Right hindlimb (tissue), 1 donor: ENCODE measurements at places on chromosomes 16 and 17.

GRCh38 chr17:79220201-79220712, 145.6 kb downstream of the ENGASE start:
- no peak for DNase-seq

GRCh38 chr16:50705436-50706110, 12.2 kb downstream of the NOD2 start:
- no peak for DNase-seq

- DNase-seq: no peak
Measured at GRCh38 chr16:31470615-31471014, 1.3 kb upstream of the TGFB1I1 start.

GRCh38 chr17:20200016-20200795, 191.0 kb downstream of the SPECC1 start:
- DNase-seq: no peak

GRCh38 chr17:622356-622755, 92.3 kb downstream of the VPS53 start:
- DNase-seq: no peak

DNA sequence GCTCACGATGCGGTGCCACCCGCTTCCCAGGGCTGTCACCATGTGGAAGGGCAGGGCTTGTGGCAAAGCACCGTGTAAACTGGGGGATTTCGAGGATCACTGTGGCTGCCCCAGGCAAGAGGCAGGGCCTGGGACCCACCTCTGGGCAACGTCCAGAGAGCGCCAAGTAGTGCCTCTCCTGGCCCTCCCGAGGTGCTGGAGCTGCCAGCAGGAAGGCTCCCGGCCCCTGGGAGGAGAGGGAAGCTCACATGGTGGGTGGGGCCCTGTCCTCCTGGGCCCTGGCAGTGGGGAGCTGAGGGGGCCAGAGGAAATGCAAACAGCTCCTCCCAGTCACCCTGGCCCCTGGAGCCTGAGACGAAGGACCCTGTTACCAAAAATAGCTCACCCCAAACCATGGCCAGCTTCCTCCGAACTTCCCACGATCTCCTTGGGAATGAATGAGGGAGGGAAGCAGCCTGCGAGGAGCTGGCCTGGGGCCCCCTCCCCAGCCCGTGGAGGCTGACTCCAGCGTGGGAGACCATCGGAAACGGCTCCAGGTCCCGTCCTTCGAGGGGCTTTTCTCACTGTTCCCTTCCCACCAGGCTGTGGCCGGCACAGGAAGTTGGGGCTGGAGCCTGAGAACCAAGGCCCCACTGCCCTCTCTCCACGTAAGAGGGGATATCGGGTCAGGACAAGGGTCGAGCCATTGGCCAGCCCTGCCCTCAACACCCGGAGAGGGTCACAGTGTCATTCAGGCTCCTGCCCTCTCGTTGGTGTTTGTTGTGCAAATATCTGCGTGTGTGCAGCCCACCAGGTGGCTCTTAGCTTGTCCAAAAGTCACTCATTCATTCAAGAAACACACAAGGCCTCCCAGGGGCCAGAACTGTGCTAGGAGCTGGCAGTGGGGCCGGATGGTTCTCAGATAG, 17.7 kb downstream of the VASN start:
- DNase-seq: peak; percentile 49

GRCh38 chr16:72935896-72936295, 112.0 kb downstream of the ZFHX3 start:
- no peak for DNase-seq

- DNase-seq: no peak
Measured at GRCh38 chr17:81948635-81949378, 1.8 kb upstream of the MYADML2 start.

GRCh38 chr16:47129755-47130435, 13.8 kb downstream of the NETO2 start:
- DNase-seq: no peak

DNA sequence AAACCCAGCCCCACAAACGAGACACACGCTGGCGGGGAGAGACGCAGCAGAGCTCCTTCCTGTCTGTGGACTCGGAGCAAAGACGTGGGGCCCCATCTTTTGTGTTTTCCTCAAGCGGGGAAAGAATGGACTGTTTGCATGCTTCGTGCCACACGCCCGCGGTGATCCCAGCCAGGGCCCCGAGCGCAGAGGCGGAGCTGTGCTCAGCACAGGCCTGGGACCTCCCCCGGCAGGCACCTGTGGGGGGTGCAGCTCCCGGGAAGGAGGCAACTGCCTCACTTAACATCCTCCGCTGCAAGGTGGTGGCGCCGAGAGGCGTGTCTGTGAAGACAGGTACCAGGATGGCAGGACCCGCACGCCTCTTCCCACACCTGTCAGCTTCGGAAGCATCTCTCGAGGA, 19.1 kb downstream of the TRARG1 start:
- no peak for DNase-seq

- no peak for DNase-seq
Measured at GRCh38 chr16:19769239-19769638, 51.2 kb downstream of the IQCK start.

DNA sequence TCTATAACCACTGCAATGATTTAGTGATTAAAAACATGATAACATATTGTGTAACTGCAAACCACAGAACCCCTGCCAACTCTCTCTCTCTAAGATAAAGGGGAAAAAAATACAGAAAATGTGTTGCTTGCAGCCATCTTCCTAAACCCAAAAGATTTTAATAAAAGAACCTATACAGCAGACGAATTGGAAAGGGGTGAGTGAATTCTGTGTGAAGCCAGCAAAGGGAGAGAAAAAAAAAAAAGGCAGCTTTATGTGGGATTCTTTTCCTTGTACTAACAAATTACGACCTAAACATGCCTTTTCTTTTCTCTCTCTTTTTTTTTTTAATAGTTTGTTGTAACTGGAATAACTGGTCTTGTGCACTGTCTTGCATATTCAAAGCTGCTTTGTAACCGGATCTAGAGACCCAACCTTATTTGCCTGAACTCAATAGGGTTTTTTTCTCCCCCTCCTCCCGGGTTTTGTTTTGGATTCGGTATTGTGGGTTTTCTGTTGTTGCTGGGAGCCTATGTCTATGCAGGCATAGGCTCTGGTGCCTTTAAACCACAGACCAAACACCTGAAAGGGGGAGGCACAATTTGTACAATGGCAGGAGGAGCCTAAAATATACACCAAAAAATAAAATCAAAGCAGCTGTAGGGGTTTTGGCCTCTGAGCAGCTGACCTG, 7.0 kb upstream of the ZFHX3 start:
- peak; percentile 37 for DNase-seq

DNA sequence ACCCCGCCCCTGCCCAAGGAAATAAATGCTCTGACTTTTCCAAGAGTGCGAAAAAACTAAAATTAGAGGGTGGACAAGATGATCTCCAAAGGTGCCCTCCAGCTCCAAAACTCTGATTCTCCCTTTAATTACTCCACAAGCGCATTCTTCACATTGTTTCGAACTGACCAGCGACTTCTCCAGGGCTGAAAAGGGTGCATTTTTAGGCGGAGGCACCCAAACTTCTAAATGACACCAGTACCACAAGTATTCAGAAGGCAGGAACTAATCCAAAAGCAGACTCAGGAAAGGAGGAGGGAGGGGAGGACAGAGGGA, 750 bp downstream of the ZFHX3 start:
- no peak for DNase-seq

GRCh38 chr17:57849163-57849873, 526 bp downstream of the MRPS23 start:
- no peak for DNase-seq

GRCh38 chr16:88926374-88926990, 50.5 kb downstream of the CBFA2T3 start:
- no peak for DNase-seq

- DNase-seq: no peak
Measured at GRCh38 chr17:60522889-60523626, 3.0 kb downstream of the APPBP2 start.

GRCh38 chr17:945672-946071, 33.9 kb downstream of the NXN start:
- DNase-seq: no peak

- peak; percentile 46 for DNase-seq
Measured at GRCh38 chr17:50708050-50709000, 611 bp upstream of the ANKRD40 start.

DNA sequence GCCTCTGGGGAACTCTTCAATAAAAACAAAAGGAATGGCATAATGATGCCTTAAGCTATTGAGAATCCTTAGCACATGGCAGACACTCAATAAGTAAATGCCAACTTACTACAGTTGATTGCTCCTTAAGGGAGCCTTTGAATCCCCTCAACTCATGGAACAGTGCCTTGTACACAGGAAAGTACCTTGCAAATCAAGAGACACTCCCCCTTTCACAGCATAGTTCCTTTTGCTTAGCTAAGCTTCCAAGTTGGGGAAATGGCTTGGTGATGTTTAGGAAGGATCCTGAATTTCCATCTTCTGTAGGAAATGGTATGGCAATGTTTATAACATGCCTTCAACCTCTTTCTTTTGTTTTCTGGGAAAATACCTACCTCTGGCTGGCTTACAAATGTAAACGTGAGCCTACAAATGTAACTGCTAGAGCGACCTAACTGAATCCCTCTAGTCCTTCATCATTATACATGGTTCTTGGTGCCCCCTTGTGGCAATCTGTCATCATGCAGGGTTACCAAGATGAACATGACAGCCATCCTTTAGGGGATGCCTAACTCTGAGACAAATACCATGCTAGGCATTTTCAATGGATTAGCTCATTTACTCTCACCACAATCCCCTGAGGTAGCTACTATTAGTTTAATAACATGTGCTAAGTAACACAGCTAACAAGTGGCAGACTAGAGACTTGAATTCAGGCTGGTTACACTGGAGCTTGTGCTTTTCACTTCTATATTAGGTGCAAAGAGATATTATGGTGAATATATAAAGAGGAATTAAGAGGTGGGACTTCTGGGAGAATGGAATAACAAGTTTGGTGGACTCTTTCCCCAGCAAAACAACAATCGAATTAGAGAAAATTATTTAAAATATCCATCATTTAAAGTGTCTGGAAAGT, 65.0 kb downstream of the MMD start:
- peak; percentile 44 for DNase-seq

- no peak for DNase-seq
Measured at GRCh38 chr16:10578474-10579316, 1.7 kb downstream of the EMP2 start.

GRCh38 chr16:79599256-79599836, 1.2 kb downstream of the MAF start:
- no peak for DNase-seq

DNA sequence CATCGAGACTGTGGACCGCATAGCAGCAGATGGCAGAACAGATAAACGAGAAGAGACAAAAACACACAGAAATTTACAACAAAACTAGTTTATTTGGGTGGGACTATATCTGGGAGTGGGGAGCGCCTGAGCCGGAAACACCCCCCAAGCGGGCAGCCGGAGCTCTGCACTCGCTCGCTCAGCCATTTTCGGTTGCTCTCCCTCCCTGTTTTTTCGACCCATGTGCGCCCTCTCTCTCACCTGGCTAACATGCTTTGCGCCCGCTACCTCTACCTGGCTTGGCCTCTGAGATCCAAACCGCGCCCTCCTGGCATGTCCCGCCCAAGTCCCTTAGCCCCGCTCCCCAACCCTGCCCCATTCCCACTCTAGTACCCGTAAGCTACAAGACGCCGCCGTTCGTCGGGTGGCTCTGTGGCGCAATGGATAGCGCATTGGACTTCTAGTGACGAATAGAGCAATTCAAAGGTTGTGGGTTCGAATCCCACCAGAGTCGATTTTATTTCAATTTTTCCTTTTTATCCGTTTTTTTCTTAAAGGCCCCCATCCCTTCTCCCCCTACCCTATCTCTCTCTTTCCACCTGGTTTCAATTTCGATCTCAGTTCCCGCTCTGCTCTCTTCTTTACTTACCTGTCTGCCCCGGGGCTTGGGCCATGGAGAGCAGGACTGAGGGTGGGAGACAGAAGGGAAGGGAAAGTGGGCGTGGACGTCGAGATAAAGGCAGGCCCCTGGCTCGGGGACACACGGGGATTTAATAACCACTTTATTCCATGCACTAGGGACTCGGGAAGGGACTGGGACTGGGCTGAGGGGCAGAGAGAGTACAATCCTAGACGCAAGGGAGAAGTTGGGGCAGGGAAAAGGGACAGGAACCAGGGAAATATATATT, 2.4 kb upstream of the ALOXE3 start:
- peak; percentile 71 for DNase-seq

DNA sequence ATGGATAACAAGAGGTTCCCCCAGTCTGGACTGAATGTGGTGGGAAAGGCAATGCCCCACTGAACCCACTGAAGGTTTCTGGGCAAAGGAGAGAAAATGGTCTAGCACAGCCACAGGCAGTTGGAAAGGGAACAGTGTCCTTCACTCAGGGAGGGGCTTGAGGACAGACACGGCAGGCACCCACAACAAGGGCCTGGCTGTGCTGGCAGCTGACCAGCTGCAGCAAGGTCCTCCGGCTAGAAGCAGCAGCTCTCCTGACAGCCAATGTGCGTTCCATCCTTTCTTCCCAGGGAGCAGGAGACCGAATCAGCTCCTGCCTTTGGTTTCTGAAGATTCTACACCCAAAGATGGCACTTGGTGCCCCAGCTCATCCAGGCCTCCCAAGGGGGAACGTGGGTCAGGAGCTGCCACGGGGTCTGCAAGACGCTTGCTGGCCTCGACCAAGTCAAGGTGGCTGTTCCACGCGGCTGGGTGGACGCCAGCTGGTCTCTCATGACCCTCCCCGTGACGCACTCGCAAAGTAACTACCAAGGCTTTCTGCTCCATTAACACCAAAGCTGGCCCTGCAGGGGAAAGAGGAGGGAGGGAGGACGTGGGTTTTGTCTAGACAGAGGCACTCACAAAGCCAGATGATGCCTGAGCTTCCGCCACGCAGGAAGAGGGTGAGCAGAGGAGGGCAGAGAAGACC, 11.1 kb downstream of the ABR start:
- no peak for DNase-seq

DNA sequence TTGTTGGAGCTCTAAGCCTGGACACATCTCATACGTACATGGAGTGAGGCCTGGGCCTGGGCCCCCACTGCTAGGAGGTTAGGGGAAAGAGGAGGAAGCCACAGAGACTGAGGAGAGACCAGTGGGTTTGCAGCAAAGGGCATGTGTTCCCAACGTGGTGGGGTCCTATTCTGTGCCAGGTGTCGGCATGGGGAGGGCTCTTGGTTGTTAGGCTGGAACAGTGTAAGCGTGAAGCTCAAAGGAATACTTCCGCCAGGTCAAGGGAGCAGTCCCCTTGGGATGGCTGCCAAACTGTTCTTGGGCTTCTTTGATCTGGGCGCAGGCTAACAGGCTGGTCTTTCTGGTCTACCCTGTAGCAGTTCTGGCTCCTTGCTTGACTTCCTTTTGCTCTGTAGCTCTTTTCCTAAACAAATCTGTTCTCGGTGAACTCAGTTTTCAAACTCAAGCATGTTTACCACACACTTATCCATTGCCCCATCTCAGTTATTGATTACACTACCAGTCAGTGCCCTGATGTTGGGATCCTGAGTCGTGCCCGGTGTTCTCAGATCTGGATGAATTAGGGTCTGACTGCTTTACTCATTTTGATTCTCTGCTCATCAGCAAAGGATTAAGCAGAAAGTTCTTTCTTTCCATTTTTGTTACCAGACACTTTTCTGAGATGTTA, 36.4 kb downstream of the GPT2 start:
- no peak for DNase-seq

- DNase-seq: no peak
Measured at GRCh38 chr17:67441052-67441895, 64.2 kb downstream of the PITPNC1 start.
